ENCODE measurements at places on chromosomes 11 and 22. TPM values are rescaled to one million over a fixed set of nuclear protein-coding genes. Genes with fewer than 3 reads are reported as not detected.

The OR52E8 gene
- not detected for total RNA-seq

The ARHGAP8 gene
- 2.2 TPM for total RNA-seq

The PNPLA5 gene
- not detected for total RNA-seq

DNA sequence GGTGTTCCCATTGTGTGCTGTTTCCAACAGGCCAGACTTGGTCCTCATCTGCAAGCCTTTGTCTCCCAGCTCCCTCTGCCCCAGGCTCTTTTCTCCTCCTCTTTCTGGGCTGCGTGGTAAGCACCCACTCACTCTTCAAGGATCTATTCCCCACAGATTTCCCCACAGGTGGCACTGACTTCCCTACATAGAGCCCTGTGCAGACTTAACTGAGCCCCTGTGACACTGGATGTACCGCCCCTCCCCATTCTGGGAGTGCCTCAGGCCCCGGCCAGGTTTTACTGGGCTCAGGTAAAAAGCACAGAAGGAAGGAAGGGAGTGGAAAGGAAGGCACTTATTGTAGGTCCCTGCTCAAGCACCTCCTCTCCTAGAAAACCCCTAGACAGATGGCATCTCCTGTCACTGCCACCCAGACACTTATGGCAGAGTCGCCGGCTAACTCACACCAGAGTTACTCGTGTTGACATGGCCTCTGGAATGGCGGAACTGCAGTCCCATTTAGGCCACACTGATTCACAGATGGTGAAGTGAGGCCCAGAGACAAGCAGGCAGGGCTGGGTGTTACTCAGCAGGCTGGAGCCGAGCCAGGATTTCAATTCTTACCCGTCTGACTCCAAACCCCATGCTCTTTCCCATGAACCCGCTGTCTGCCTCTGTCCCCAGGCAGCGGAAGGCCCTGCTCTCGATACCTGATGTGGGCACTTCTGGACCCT is 47.2 kb downstream of the LRRC32 start:
- DNase-seq = no peak

GRCh38 chr22:41001722-41002122 is 50.5 kb downstream of the RBX1 start:
- no peak for DNase-seq

GRCh38 chr11:9341638-9342178 is 27.3 kb upstream of the TMEM41B start:
- DNase-seq = no peak

- no peak for DNase-seq
These were observed 12.9 kb upstream of the RHOD start for GRCh38 chr11:67043572-67044349.

DNA sequence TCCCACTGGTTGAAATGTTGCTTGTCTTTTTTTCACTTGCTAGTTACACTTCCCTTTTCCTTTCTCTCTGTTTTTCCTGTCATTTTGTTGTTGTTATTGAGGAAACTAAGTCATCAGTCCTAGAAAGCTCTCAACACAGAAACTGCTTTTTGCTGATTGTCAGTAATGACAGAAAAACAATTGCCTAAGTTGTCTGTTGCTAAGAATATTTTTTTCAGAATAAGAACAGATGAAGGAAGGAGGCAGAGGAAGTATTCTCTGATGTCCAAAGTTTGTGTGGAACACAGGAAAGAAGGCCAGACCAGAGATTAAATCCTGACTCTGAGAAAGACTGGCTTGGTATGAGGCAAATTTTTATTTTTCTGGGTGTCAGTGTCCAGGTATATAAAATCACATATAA is 163.3 kb downstream of the CASP12 start:
- no peak for DNase-seq

DNA sequence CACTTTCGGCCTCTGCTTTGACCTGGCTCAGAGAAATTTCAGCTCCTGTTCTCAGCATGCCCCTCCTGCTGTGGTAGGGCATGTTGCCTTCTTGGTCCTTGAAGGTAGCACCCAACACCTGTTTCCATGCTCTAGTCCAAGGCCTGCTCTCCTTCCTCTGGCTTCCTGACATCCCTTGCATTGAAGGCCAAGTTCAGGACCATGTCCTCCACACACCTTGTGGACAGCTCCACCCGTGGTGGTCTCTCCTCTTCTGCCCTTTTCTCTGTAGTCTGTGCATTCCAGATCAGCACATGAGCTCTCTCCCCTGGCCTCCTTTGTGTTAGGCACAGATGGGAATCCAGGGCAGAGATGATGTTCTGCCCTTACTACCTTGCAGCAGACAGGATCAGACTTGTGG is 225.3 kb downstream of the ADAMTS15 start:
- no peak for DNase-seq

GRCh38 chr11:134487696-134488095 is 75.7 kb upstream of the B3GAT1 start:
- no peak for DNase-seq

DNA sequence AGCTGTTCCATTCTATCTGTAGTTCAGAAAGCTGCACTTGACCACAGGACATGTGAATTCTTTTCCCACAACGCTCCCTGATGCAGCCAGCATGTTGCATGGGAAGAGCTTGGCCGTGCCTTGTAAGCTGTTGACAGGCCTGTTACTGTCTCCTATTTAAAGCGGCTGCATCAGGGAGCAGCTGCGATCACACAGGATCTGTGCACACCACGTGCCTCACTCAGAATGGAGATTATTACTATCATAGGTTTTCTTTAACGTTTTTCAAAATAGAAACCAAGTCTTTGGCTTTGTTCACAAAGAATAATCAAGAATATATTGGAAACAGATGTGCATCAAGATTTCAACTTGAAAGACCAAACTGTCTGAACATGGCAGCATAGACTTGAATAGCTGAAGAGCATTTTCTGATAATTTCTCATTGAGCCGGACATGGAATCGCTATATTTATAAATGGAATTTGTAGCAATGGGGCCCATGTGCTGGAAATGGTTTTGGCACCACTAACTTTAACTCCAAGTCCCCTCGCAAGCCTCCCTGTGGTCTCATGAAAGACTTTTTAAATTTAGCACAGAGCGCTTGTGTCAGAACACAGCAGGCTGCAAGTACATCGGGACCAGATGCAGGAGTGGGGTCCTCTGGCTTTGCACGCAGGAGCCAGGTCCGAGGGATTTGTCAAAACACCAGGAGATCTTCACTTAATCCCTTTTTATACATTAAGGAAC is 40.8 kb upstream of the MYO18B start:
- no peak for DNase-seq

DNA sequence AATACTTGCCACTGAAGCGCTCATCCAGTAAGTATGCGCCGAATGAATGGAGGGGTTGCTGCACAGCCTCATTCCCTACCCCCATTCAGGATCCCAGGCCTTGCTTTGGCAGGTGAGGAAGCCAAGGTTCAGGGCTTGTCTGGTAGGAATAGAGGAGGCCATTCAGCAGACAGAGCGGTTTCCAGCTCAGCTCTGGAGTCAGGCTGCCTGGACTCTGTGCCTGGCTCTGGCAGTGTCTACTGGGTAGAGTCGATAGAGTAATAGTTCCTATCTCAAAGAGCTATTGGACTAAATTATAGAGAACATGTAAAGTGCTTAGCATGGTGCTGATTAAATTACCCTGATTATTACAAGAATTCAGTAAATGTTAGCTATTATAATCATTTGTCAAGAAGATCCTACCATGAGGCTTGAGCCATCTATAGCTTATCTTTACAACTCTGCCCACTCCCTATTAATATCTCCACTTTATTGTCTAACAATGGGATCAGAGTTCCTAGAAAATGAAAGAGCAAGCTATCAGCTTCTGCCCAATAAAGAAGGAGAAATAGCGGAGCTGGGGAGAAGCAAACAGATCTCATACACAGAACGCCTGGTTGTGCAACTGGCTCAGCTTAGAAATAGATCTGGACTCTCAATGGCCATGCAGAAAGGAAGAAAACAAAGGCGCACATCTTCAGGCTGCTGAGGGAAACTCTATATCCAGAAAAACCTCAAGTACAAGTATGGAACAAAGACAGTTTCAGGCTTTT is 6.6 kb upstream of the SNX32 start:
- no peak for DNase-seq

GRCh38 chr11:93840981-93841380 is 9.4 kb downstream of the VSTM5 start:
- no peak for DNase-seq

- no peak for DNase-seq
These were observed 7.4 kb downstream of the SVIP start for GRCh38 chr11:22822203-22822602.

GRCh38 chr11:74459584-74459983 is 7.8 kb downstream of the KCNE3 start:
- no peak for DNase-seq
